AG09319 (cell line): ENCODE measurements at places on chromosomes 16 and 17.
A peak's percentile ranks its signal among the peaks of the same experiment; 100 is the strongest.

DNA sequence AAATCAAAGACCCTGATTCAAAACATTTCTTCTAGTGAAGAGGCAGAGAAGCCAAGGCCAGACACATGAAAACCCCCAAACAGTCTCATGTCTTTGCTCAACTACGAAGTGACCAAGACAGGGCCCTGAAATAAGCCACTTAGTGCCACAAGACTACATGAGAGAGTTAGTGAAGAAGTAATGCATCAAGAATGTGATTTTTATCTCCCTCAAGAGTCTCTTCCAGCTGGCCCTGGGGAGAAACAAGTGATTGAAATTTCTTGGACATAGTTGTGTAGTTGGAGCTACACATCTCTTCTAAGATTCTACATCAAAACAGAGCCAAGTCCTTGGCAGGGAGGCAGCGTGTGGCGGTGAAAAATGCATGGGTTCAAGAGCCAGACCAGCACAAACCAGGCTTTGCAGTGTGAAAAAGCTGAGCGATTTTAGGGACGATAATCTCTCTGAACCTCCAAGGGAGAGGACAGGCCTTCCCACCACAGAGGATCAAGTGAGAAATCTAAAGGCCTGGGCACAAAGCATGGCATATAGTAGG lies 30.6 kb downstream of the LYRM1 start:
- no peak for DNase-seq

GRCh38 chr17:76866203-76866602 lies 2.0 kb upstream of the MGAT5B start:
- DNase-seq: no peak

- DNase-seq: no peak
Measured at GRCh38 chr17:12592941-12593340, 72.7 kb upstream of the MYOCD start.

- no peak for DNase-seq
Measured at GRCh38 chr16:4225075-4225474, 16.8 kb downstream of the SRL start.

GRCh38 chr17:58614859-58615459 lies 76.9 kb downstream of the TEX14 start:
- DNase-seq: no peak

GRCh38 chr17:55237841-55238178 lies 26.9 kb upstream of the HLF start:
- no peak for DNase-seq

DNA sequence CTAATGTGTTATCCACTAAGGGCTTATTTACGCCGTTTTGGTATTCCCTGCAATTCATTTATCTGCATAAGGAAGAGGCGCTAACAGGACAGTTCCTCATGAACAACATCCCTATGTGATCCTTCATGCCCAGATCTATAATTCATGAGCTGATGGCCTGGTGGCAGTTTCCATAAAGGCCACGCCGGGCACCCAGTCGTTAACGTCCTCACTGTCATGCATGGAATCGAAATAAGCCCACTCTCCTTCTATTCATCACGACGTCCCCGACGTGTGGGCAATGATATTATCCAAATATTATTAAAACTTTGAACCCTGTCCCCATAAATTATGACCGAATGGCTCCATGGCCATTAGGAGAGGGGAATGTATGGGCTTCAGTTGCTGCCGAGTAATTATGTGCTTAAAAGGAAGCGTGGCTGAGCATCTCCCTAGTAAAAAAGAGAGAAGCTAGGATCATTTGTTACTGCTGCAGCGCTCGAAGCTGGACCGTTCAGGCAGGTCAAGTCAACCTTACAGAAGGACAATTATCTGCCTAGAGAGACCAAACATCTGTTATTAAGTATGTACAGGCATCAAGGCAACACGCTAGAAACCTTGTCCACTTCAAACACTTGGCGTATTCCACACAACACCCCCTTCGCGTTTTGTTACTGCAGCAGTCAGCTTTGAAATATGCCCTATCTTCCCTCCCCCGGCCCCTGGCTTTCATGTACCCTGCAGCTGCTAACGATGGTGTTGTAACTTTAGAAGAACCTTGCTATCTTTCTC lies 94.0 kb upstream of the SALL1 start:
- no peak for DNase-seq

GRCh38 chr17:39687101-39687545 lies 734 bp downstream of the PGAP3 start:
- no peak for DNase-seq

DNA sequence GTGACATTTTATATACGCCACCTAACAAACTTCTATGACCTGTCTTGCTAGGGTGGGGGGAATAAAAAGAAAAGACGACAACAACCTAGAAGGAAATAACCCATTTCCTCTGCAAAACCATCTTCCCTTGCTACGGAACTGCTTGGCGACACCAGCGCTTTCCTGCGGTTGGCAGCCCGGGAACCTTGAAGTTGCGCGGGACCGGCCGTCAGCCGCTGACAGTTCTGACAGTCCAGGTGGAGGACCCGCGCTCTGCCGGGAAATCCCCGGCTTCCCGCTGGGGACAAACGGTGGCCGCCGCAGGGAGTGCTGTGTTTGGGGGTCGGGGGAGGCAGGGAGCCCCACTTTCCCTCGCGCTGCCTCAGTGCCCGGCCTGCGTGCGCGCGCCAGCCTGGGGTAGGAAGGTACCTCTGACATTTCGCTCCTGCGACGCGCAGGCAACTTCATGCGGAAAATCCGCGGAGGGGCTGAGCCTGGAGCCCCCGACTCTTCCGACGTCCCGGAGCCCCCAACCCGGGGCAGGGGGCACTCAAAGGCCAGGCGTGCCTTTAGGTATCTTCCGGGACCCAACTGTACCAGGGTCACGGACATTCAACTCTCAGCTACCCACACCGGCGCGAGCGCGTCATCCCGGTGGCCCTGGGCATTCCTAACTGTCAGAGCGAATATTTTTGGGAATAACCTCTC lies 516 bp downstream of the SLC16A6 start:
- DNase-seq: no peak

- DNase-seq: no peak
Measured at GRCh38 chr17:82702231-82702927, 3.9 kb upstream of the RAB40B start.

- DNase-seq: no peak
Measured at GRCh38 chr16:81797443-81797842, 18.4 kb downstream of the PLCG2 start.

- no peak for DNase-seq
Measured at GRCh38 chr17:9766970-9767369, 24.4 kb downstream of the DHRS7C start.

- DNase-seq: no peak
Measured at GRCh38 chr16:11066261-11066870, 122.0 kb downstream of the CLEC16A start.

DNA sequence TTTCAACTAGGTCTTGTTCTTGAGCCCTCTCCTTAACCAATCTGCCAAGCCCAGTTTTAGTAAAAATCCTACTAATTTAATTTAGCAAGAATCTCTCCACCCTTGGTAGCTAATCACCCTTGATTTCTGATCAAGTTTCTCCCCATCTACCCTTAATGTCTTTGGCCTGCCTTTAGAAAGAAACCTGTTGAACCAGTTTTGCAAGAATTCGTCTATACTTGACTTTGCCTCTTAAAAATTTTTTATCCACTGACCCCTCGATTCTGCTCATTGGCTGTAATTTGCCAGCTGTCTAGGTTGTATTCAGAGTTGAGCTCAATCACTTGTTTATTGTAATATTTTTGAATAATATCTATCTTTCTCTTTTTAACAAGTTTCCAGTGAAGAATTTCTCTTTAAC lies 1138.5 kb downstream of the CDH11 start:
- no peak for DNase-seq

- no peak for DNase-seq
Measured at GRCh38 chr16:81546781-81547180, 102.2 kb downstream of the CMIP start.

GRCh38 chr17:58305626-58306025 lies 23.0 kb downstream of the TSPOAP1 start:
- no peak for DNase-seq

- no peak for DNase-seq
Measured at GRCh38 chr17:48997103-48997826, at the start of gene IGF2BP1. Gene IGF2BP1, plus strand, starts transcription at chr17:48997385. Its CDS starts 361 bp downstream, at chr17:48997746.

- DNase-seq: peak; percentile 12
Measured at GRCh38 chr17:2749784-2750181, 331 bp upstream of the CCDC92B start.
